T-helper 1 cell (primary cell): ENCODE measurements at places on chromosomes 2 and 18.
A peak's percentile ranks its signal among the peaks of the same experiment; 100 is the strongest.

- no peak for DNase-seq
Observed at GRCh38 chr2:120206022-120206581, 17.1 kb downstream of the TMEM185B start.

GRCh38 chr2:24717263-24717951 lies 75.8 kb downstream of the PTRHD1 start:
- no peak for DNase-seq

- peak; percentile 28 for DNase-seq
Observed at GRCh38 chr18:51196118-51196810, 1.2 kb downstream of the MEX3C start.

GRCh38 chr2:133062931-133063665 lies 393.1 kb upstream of the LYPD1 start:
- DNase-seq = no peak

DNA sequence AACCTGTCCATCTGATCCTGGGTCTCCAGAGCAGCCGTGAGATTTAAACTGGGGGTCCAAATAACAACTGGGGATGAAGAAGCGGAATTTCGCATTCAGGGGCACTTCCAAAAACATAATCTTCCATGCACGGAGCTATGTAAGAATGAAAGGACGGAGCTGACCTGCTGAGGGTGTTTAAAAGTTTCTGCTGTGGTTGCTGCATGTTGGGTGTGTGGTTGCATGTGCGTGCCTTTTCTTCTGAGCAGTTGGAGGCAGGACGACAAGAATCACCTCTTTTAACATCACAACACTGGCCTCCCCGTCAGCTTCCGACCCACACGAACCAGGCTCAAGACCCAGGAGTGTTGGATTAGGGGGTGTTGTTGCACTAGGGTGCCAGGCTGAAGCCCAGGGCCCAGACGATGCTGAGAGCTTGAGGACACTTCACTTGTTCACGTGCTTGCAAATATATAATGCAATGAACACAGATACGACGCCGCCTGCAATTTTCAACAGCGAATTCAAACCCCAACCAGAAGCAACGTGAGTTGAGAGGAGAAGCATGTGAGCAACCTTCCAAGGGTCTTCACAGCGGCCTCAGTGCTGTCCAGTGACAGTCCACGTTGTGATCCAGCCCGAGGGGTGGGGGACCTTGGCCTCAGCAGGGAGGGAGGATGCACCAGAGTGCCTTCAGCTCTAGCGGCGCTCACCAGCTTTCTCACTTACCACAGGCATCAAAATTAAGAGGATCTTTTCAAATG lies 76.0 kb upstream of the SALL3 start:
- no peak for DNase-seq

- DNase-seq = no peak
Observed at GRCh38 chr18:62784338-62784965, 69.1 kb downstream of the PHLPP1 start.

- no peak for DNase-seq
Observed at GRCh38 chr2:67576226-67576625, 179.1 kb downstream of the ETAA1 start.

- no peak for DNase-seq
Observed at GRCh38 chr2:237090906-237091305, 5.2 kb downstream of the COPS8 start.

DNA sequence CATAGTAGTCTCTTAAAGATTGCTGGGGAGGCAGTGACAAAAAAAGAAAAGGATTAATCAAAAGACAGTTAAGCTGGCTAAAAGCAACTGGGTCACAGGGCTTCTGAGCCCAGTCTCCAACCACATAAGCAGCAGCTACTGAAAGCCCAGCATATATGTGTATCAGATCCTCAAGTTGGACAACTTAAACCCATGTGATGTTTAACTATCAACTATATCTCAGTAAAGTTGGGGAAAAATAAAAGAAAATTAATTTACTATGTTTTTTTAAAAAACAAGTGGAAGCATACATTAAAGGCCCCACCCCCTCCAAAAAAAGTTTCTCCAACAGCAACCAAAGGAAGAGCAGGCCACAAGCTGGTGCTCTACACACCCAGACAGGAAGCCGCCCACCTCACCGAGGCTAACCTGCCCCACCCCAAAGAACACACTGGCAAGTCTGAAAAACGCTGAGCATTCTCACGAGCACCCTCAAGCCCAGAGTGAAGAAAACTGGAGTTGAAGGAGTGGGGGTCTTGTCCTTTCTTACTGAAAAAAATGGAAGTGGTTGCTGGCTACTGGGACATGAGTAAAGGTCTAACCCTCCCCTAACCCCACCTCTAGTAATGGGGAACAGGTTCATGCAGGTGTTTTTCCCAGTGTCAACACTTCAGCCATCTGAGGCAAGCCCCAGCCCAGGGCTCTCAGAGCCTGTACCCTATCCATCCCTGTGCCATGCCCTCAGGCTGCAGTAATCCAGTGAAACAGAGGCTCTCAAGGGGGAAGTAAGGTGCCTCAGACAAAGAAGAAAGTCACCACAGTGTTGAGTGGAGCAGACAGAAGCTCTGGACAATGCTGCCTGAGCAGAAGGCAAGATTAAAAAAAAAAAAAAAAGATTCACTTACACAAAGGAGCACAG lies 106.3 kb downstream of the GYPC start:
- DNase-seq = no peak

- no peak for DNase-seq
Observed at GRCh38 chr2:186347472-186347871, 138.6 kb upstream of the ZC3H15 start.

DNA sequence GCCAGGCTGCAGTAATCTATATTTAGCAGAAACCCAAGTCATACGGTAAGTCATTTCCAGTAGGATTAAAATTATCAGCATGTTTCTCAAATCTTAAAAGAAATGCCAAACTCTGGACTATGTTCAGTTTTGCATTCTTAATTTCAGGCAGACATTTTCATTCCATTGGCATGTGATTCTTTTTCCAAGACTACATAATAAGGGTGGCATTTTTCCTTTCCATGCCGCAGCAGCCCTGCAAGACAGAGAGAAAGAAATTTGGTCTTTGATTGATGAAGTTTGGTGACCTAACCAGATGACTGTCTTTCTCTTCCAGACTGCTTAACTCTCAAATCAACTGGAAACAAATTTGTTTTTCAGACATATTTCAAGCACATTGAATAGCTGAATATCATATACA lies 118.1 kb downstream of the FHOD3 start:
- DNase-seq = no peak

DNA sequence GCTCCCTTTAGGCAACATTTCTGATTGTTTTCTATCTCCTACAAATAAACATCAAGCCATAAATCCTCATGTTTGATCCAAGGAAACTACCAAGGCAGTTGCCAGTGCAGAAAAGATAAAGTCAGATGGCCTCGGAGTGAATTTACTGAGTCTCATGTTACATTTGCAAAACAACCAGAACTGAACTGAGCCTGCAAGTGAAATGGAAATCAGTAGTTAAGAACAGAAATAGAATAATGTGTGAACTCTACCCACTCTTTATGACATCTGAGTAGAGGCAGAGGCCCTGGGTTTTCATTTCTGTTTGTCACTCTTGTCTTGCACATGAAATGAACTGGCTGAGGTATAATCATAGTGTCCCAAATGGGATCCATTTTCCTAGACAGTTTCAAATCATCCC lies 20.4 kb upstream of the DAPL1 start:
- DNase-seq = no peak
